ENCODE measurements at places on chromosomes 11 and 22. TPM values are rescaled to one million over a fixed set of nuclear protein-coding genes. Genes with fewer than 3 reads are reported as not detected.
A peak's percentile ranks its signal among the peaks of the same experiment; 100 is the strongest.

- no peak overlapping the region for H3K27ac ChIP-seq
- H3K4me3 ChIP-seq: no peak overlapping the region
- no peaks in the 10 kb centered on the region for H3K27me3 ChIP-seq
- no peaks in the 10 kb centered on the region for H3K36me3 ChIP-seq
Observed at GRCh38 chr11:25159341-25159740, 662.5 kb downstream of the LUZP2 start.

GRCh38 chr11:35313760-35314153 lies 105.6 kb downstream of the SLC1A2 start:
- no peaks in the 10 kb centered on the region for H3K36me3 ChIP-seq
- no peaks in the 10 kb centered on the region for H3K4me1 ChIP-seq
- no peak overlapping the region for H3K4me3 ChIP-seq
- no peaks in the 10 kb centered on the region for H3K27me3 ChIP-seq
- no peak overlapping the region for H3K27ac ChIP-seq
- no peak for DNase-seq

- no peaks in the 10 kb centered on the region for H3K4me1 ChIP-seq
- H3K4me3 ChIP-seq: no peak overlapping the region
- H3K27me3 ChIP-seq: no peaks in the 10 kb centered on the region
- no peaks in the 10 kb centered on the region for H3K36me3 ChIP-seq
- no peak for DNase-seq
Observed at GRCh38 chr11:7974668-7975067, 9.4 kb upstream of the NLRP10 start.

DNA sequence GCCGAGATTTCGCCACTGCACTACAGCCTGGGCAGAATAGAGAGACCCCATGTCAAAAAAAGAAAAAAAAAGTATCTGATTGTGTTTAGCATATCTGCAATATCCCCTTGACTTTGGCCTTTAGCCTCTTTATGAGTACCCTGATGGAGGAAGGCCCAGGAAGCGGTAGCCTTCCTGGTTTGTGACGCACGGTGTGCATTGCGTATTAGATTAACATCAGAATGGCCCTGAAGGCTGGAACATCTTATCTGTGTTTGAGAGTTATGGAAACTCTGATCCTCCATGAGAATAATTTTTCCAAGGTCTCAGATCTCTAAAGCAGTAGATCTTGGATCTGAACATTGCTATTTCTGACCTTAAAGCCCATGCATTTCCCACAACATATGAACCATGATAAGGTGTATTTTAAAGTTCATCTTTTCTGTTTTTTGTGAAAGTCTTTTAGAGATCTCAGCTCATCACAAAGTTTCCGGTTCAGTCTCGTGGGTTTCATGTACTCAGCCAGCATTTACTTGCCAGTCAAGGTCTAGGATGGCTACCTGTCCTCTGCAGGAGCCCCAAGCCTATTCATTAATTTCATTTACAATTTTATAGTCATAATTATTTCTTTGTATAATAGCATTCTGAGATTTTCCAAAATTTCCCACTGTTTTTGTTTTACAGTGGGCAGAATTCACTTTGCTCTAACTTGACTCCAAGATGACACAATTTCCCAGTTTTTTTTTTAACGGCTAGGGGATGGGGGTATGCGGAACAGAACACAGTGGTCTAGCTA lies 605 bp upstream of the FDX1 start:
- no peaks in the 10 kb centered on the region for H3K4me1 ChIP-seq
- no peak for DNase-seq
- peak overlapping the region; percentile 92 for H3K27ac ChIP-seq
- H3K4me3 ChIP-seq: peak overlapping the region; percentile 89

DNA sequence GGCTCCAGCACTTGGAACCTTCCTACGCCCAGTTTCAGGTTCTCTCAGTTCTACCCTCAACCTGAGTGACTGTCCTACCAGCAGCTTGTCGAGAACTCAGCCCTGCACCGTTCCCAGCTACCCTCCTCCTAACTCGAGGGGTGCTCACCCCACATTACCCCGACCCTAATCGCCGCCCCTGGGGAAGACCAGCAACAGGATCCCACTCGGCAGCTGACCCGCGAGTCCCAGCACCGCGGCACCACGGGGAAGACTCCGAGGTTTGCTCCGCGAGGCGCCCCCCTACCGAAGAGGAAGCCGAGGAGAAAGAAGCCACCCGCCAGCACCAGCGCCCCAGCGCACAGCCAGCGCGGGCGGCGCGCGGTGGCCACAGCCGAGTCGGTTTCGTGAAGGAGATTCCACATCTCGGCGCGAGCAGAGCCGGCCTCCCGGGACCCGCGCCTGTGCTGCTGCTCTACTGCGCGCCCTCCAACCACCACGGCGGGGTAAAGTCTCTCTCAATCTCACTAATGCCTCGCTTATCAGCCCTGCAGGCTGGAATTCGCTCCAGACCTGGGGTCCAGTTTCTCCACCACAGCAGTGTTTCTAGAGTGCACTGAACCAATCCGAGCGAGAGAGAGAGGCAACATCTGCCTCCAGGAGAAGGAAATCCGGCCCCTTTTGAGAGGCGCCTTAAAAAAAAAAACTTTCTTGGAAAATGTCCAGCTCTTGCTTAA lies at the start of gene FOLH1:
FOLH1 (minus strand) TSS at position 597 of the 716 bp plus-strand sequence; CDS start at position 404, 193 bp downstream.
- peak within 1 kb of the TSS; percentile 79 for H3K27ac ChIP-seq
- no peaks in the 10 kb centered on the region for H3K4me1 ChIP-seq
- H3K27me3 ChIP-seq: no peaks in the 10 kb centered on the region
- H3K4me3 ChIP-seq: peak within 1 kb of the TSS; percentile 58

DNA sequence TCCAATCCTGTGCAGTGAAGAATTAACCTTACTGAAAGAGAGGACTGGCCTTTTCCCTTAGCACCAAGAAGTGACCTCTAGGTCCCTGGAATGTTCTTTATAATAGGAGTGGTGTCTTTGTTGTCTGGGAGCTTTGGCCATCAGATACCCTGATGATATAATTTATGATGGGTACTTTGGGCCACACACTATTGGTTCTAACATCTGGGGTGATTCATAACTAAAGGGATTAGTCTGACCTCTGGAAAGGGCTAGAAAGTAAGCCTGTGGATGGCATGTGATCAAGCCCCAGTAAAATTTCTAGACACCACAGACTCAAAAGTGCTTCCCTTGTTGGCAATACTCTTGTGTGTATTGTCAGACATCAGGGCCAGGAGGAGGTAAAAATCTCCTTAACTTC lies 891.2 kb downstream of the KCNA4 start:
- H3K36me3 ChIP-seq: no peaks in the 10 kb centered on the region
- no peak for DNase-seq
- no peaks in the 10 kb centered on the region for H3K27me3 ChIP-seq
- H3K4me1 ChIP-seq: no peaks in the 10 kb centered on the region
- no peak overlapping the region for H3K27ac ChIP-seq

DNA sequence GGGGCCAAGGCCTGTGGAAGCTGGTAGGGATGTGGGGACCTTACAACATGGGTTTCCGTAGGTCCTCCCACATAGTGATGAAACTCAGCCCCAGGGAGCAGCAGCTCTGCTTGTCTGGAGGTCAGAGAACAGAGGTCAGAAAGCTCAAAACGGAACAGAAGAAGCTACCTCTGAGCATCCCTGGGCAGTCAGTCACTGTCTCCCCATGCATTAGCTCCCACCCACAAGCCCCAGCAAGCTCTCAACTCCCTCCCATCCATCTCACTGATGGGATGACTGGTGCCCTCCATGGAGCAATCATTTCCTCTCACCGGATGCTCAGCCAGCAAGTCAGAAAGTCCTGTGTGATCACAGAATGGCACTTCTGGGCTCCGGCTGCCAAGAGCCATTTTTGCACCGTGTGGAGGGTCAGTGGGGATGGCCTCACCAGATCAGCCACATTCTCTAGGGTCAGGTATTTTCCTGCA lies 1.9 kb downstream of the TPP1 start:
- H3K27me3 ChIP-seq: no peaks in the 10 kb centered on the region
- DNase-seq: no peak
- no peaks in the 10 kb centered on the region for H3K4me1 ChIP-seq
- no peaks in the 10 kb centered on the region for H3K36me3 ChIP-seq

- no peak overlapping the region for H3K4me3 ChIP-seq
- no peaks in the 10 kb centered on the region for H3K27me3 ChIP-seq
- no peaks in the 10 kb centered on the region for H3K36me3 ChIP-seq
- H3K27ac ChIP-seq: no peak overlapping the region
Observed at GRCh38 chr11:70779433-70780245, 381.3 kb downstream of the CTTN start.

CNGA4 gene
- 0.27 TPM for total RNA-seq

APOA5 gene
- total RNA-seq: 0.87 TPM

TIMP3 gene
- total RNA-seq: 148 TPM
